ENCODE measurements at places on chromosomes 3 and 15.
A peak's percentile ranks its signal among the peaks of the same experiment; 100 is the strongest.

DNA sequence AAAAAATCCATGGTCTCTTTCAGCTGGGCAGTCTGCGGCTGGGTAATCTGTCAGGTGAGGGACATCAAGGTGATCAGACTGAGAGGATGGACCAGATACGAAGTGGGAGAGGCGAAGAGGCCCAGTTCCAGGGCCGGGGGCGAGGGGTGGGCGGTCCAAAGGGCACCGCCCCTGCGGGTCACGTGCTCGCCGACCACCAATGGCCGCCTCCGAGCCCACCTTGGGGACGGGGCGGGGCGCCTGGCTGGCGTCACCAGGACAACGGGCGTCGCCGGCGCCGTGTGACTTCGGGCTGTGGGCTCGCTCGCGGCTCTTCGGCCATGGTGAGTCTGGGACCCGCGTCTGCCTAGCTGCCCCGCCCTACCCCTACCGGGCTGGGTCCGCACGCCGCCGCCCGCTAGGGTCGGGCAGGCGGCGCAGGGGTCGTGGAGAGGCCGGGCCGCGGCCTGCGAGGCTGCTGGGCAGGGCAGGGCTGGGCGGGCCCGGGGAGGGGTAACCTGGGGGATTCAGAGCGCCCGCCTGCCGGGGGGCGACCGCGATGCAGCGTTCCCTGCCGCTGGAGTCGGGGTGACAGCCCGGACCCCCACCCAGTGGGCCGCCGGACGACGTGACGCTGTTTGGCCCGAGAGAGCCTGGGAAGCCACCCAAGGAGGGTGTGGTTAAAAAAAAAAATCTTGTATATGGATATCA is at the start of gene FBXL2:
FBXL2 (plus strand) TSS at position 250 of the 690 bp plus-strand sequence; CDS start at position 321, 71 bp downstream.
- DNase-seq: peak; percentile 5

DNA sequence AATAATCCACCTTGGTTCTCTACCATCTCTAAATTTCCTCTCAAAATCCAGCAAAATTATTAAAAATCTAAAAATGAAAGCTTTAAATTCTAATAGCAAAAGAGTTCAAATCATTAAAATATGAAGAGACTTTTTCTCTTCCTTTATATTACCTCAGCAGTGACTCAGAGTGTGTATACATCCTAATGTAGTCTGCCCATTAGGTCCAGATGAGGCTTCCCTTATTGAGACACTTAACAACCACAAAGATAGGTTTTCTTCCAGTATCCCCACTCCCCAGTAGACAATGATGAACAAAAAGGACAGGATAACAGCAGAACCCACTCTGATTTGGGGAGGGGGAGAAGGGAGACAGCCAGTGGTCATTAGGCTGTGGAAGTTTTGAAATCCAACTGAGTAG is 61.5 kb upstream of the DCBLD2 start:
- no peak for DNase-seq

DNA sequence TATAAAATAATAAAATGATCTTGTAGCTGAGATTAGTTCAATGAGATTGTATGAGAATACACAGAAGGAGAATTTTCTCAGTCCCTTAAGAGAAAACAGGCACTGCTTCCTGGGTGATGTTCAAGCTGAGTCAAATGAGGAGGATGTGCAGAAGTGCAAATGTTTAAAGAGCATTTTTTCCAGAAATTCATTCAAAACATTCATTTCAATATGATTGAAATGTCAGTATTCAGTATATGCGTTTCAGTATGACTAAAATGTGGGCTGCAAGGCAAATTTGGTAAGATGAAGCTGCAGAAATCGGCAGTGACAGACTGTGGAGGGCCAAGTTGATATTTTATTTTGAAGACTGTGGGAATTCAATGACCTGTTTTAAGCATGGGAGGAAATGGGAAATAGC is 19.3 kb upstream of the PYDC2 start:
- no peak for DNase-seq

GRCh38 chr3:124800076-124800475 is 69.8 kb downstream of the UMPS start:
- no peak for DNase-seq

DNA sequence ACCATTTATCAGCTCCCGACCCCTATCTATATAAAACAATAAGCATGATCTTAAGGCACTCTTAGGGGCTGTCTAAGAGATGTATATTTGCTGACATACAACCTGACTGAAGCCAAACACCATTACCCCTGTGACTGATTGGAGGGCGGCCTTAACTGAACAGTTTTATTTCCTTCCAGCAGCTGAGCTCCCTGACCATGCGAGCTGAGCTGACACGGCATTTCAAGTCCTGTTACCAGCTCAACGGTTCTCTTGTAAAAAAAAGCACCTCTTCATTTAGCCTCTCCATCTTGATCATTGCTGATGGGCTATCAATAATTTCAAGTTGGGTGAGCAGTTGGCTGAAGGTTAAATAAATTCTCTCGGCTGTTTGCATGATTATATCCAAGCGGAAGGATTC is 33.4 kb upstream of the BNIP2 start:
- no peak for DNase-seq

DNA sequence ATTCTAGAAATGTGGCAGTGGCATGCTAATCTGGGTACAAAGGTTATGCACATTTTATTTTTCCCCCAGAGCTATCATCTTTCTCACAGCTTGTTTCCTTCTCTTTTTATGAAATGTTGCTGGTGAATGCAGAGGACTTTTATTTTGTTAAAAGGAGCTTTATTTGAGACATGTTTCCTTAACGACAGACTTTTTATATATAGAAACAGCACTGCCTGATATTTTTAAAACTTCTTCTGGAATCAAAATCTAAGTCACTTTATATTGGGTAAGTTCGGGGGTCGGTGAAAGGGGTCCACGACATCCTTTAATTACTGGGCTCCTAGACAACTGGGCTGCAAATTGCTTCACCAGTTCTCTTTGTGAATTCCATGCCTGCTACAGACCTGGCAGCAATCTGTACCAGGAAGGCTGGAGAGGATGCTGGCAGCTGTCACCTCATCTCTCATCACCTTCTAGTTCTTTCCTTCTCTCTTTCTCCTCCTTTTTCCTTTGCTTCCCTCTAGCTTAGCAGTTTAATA is 464.7 kb downstream of the PDCD6IP start:
- DNase-seq: no peak

GRCh38 chr3:84074767-84075166 is 884.0 kb upstream of the CADM2 start:
- DNase-seq: no peak

- no peak for DNase-seq
Measured at GRCh38 chr3:52479037-52479876, 15.9 kb upstream of the STAB1 start.

DNA sequence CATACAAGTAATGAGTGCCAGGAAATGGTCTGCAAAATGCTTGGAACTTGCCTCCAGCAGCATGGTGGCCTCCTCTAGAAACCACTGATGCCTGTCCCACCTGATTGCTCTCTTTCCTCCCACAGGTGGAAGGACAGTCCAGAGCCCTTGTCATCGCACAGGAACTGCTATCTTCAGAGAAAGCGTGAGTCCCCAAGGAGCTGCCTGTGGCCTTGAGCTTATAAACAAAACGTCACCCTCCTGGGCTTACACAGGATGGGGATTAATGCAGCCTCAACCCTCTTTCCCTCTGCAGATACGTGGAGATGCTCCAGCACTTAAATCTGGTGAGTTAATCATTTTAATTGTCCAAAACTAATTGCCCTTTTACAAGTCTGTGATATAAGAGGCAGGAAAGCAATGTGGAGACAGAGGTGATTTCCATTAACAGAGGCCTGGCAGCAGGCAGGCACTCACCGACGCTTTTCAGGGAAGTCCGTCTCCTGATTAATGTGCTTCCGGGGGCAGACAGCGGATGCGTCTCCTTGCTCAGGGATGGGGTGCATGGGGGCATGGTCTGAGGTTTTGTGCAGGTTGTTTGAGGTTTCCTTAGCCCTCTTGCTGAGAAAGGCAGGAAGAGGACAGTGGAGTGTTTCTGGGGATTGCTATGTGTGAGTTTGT is 61.8 kb downstream of the FGD5 start:
- no peak for DNase-seq

- DNase-seq: no peak
Measured at GRCh38 chr3:185663929-185664328, 77.8 kb downstream of the SENP2 start.

DNA sequence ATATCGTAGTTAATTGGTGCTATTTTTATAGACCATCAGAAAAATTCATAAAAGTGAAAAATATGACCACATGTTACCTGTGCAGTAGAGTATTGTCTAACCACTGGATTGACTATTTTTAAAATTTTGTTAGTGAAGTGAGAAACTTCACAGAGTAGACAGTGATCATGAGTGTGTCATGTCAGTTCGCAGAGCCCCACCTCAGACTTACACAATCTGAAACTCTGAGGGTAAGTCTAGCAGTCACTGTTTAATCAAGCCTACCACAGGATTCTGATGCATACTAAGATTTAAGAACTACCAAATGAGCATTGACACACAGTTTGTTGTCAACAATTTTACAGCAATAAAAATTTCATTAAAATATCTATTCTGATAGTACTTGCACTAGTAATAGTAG is 552.9 kb upstream of the SUCLG2 start:
- no peak for DNase-seq

DNA sequence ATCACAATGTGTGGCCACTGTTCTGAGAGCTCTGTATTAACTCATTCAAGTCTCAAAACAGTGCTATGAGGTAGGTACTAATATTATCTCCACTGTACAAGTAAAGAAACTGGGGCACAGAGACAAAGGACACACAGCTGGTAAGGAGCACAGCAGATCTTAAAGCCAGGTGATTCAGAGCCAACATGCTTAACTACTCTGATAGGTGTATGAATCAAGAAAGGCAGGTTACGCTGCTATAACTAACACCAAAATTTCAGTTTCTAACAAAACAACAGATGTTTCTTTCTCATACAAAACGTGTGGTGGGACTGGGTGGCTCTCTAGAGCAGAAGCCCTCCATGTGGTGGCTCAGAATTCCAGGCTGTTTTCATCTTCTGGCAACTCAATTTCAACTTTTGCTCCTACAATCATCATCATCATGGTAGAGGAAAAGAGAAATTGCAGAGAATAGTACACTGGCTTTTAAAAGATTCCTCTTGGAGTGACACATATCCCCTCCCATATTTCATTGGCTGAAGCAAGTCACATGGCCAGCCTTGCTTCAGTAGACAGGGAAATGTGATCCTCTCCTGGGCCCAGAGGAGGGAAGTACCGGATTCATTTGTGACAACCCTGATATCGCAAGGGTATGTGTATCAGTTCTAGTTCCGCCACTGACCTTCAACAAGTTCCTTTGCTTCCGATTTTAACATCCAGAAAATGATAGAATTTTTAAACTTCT is 126.2 kb upstream of the PTX3 start:
- no peak for DNase-seq

DNA sequence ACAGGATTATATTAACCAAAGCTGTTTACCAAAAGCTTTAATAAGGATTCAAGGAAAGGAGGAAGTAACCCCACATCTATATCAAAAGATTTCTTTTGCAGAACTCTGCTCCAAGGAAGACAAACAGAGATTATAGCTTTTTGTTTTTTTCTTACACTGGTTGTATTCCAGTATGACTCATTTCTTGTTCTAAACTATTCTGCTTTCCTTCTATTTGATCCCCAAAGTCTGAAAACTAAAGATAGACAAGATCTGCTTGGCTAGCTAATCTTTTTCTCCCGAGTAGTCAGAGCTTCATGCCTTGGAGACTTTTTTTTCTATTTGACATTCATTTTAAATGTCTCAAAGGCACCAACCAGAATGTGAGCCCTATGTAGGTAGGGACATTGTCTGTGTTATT is 36.8 kb upstream of the FRMD5 start:
- DNase-seq: no peak

- DNase-seq: no peak
Measured at GRCh38 chr3:172383306-172383796, 64.9 kb downstream of the GHSR start.

DNA sequence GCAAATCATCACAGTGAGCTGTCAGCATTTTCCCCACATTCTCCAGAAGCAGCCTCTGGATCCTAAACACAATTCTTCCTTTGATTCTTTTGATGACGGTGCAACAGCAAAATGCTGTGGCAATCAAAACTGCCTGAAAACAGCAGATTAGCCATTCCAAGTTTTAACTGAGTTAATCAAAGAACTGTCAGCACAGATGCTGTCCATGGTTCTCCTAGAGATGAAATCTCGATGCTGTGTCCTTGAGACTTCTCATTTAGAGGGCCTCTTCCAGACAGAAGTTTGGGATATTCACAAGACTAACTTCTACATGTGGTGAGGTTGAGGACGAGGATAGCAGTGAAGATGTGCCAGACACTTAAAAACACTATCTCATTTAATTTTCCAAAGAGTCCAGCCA is 50.4 kb upstream of the GYG1 start:
- DNase-seq: no peak

- no peak for DNase-seq
Measured at GRCh38 chr3:7407107-7407506, 546.2 kb downstream of the GRM7 start.

DNA sequence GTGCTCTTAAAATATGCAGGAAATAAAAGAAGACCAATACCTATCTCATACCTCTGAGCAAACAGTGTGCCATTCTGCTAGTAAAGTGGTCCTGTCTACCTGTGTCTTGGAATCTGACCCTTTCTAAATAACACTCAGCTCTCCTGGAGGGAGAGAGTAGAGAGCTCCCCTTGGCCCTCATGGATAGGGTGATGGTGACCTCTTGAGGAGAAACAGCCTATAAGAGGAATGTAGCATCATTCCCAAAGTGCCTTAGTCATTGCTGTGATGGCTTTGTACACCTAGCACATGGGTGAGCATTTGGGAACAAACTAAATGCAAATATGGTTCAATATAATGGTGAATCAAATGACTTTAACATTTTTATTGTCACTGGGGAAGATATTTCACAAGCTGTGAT is 10.0 kb downstream of the SNTN start:
- no peak for DNase-seq

DNA sequence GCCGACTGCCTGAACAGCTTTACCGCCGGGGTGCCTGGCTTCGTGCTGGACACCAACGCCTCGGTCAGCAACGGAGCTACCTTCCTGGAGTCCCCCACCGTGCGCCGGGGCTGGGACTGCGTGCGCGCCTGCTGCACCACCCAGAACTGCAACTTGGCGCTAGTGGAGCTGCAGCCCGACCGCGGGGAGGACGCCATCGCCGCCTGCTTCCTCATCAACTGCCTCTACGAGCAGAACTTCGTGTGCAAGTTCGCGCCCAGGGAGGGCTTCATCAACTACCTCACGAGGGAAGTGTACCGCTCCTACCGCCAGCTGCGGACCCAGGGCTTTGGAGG is 815 bp downstream of the SPINT1 start:
- no peak for DNase-seq

All from stimulated activated CD8-positive, alpha-beta memory T cell treated with anti-CD3 and anti-CD28 coated beads, Interleukin-4, amount 100 ng/mL, for 24 hours (primary cell).